ENCODE measurements at places on chromosomes 5 and 9.

GRCh38 chr5:83641946-83642345 is 78.7 kb downstream of the HAPLN1 start:
- no peak for DNase-seq

GRCh38 chr5:79992891-79993657 is 2.0 kb upstream of the MTX3 start:
- no peak for DNase-seq

- no peak for DNase-seq
Measured at GRCh38 chr5:109928811-109929210, 239.1 kb downstream of the MAN2A1 start.

GRCh38 chr5:14250084-14250695 is 107.0 kb downstream of the TRIO start:
- peak; percentile 55 for DNase-seq

- DNase-seq, result no peak
Measured at GRCh38 chr5:123350742-123351141, 72.5 kb downstream of the CEP120 start.

GRCh38 chr9:71504636-71505035 is 263.7 kb downstream of the CEMIP2 start:
- no peak for DNase-seq

DNA sequence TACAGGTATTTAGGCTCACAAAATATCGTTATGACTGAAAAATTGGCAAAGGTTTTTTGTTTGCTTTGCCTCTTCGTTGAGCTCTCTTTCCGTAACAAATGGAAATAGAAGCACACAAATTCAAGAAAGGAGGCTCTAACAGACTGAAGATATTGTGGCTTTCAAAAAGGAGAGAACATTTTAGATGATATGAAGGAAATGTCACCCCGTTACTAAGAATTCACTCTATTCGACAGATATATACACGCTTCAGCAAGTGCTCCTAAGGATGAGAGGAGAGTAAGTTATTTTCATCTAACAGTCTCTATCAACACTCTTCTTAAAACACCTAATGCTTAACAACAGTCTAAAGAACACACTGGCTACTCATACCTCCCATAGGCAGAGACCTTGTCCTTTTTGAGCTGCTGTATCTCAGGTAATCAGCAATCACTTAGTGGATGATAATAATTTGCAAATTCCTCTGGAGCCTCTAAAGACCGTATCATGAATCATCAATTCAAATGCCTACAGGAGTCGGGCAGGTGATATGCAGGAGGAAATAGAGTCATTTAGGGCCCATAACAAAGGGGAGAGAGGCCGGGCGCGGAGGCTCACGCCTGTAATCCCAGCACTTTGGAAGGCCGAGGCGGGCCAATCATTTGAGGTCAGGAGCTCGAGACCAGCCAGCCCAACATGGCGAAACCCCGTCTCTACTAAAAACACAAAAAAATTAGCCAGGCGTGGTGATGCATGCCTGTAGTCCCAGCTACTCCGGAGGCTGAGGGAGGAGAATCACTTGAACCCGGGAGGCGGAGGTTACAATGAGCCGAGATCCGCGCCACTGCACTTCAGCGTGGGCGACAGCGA is 1.4 kb upstream of the HSDL2 start:
- DNase-seq, result no peak

DNA sequence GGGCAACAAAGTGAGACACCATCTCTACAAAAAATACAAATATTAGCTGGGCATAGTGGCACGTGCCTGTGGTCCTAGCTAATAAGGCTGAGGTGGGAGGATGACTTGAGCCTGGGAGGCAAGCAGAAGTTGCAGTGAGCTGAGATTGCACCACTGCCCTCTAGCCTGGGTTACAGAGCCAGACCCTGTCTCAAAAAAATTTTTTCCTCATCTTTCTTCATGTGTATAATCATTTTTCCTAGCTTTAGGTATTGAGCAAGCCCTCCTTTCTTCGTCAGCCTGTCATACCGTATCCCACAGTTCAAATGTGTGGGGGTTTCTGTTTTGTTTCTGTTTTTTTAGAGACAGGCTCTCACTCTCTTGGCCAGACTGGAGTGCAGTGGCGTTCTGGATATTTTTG is 41.3 kb downstream of the EHMT1 start:
- DNase-seq, result no peak

DNA sequence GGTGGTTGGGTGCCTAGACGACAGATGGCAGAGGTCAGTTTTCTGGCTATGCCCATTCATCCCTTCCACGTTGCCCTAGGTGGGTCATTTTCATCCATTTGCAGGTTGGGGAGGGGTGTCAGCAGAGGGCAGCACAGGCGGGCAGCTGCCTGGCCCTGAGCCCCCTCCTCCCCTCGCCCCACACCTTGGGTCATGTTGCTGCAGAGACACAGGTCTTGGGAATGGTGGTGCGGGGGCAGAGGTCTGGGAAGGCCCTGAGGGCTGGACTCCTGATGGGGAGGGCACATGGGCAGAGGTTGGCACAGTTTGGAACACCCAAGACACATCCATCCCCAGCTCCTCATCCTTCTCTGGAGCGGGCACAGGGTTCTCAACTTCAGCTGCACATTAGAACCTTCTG is 103.2 kb upstream of the LMX1B start:
- no peak for DNase-seq

- no peak for DNase-seq
Measured at GRCh38 chr5:128192368-128192767, 108.8 kb downstream of the SLC12A2 start.

DNA sequence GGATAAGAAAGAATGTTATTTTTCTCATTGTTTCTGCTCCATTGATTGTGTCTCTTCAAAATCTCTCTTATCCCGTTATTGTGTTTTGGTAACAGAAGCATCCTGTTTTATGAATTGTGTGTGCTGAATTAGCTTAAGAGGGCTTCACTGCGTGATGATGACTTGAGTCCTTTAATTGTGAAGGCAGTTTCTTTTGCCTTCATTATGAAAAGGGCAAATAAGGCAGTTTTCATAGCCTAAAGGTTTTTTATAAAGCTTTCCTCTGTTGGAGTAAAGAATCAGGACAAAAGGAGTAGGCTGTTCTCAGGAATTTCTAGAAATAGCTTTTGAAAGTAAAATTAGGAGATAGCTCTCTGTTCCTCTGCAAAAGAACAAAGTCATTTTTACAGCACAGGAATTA is 169.8 kb downstream of the FOCAD start:
- DNase-seq, result peak; percentile 9

DNA sequence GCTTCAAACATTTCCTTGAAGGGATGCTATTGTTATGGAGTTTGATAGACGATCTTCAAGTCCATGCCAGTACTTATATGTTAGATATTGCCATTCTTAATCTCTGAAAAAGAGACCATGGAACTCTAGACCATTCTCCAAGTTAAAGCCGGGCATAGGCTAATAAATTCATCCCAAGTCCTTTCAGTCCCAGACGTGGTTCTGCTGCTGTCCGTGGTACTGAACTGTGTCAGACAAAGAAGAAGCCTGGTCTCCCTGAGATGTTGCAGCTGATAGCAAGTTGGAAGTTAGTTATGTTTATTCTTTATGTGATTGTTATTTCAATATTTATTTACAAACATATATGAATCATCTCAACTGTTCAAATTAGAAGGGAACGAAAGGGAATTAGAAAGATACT is 158.7 kb downstream of the NMUR2 start:
- no peak for DNase-seq

DNA sequence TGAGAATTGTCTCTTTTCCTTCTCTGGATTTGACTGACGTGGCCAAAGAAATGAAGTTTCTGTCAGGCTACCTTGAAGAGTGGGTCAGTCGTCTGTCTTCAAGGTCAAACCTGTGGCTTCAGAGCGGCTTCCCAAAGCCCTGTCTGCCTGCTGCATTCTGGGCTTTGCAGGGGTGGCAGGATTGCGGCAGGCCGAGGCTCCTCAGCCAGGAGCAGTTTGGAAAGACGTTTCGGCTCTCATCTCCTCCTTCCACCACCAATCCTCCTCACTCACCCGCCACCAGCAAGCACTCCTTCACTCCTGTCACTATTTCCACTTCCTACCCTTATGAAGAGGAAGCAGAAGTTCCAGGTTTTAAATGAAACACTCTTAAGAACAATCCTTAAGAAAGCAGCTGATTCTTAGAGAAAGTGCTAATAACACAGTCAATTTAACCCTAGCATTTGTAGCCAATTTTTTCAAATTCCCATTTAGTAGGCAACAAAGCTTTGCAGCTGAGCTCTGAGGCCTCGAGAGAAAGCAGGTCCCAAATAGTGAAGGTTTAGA is 351.7 kb downstream of the ZNF608 start:
- DNase-seq, result no peak

Measured in hippocampal formation (tissue), 2 donors.